ENCODE measurements at places on chromosomes 11 and 22.
A peak's percentile ranks its signal among the peaks of the same experiment; 100 is the strongest.

- no peak for DNase-seq
Observed at GRCh38 chr11:20963596-20963995, 294.2 kb downstream of the NELL1 start.

- DNase-seq: no peak
Observed at GRCh38 chr22:24584166-24584790, 8.6 kb downstream of the LRRC75B start.

DNA sequence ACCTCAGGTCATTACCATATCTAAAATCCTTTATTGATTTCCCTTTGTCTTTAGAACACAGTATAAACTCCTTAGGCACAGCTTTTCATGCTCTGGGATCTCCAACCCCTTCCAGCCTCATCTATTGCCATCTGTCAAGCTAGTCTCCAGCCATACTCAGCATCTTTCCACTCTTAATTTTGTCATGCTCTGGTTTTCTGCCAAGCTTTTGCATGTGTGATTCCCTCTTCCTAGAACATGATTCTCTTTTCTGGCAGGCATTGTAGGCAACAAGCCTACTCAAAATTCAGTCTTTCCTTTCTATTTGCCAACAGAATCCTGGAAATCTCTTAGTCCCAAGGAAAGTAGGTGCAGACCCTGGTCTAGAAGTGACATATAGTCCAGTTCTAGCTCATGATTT, 35.5 kb upstream of the SLC6A5 start:
- no peak for DNase-seq

GRCh38 chr22:37139762-37140161, 10.0 kb downstream of the IL2RB start:
- no peak for DNase-seq

- no peak for DNase-seq
Observed at GRCh38 chr11:47331454-47332302, 20.8 kb downstream of the MYBPC3 start.

GRCh38 chr11:64362339-64362738, 3.4 kb downstream of the RPS6KA4 start:
- no peak for DNase-seq

DNA sequence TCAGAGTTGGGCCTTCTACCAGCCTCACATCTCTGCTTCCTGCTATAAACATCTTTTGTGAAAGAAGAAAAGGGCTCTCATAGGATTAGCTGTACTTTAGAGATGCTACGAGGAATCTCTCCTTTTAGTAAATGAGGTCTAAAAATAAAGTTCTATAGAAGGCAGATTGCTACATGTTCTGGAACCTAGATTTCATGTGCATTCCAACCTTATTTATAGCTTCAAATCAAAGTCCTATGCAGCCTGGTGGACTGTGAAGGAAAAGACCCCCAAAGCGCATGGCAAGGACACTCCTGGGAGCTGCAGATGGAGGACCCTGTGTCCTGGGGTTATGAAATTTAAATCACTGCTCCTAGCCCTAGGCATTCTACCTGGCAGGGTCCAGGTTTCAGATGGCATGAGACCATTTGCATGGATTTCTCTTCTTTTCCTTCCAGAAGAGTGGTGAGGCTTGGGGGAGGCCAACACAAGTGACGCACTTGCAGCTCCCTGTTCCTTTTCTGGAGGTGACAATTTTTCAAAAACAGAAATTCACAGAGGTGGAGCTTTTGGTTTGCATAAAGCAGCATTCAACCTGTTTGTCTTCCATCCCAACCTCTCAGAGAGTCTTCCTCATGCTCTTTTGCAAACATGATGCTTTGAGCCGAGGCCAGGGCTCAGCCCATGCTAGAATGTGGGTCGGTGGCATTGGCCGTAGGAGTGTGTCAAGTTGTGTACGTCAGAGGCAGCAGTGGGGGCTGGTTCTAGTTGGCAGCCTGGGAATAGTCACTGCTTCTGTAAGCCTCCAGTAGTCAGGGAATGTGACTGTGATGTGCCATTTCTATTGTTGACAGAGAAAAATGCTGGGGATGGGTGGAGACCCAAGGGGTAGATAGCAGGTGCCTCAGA, 6.3 kb downstream of the CRY2 start:
- peak; percentile 59 for DNase-seq
